ENCODE measurements at places on chromosomes 3 and 15.

DNA sequence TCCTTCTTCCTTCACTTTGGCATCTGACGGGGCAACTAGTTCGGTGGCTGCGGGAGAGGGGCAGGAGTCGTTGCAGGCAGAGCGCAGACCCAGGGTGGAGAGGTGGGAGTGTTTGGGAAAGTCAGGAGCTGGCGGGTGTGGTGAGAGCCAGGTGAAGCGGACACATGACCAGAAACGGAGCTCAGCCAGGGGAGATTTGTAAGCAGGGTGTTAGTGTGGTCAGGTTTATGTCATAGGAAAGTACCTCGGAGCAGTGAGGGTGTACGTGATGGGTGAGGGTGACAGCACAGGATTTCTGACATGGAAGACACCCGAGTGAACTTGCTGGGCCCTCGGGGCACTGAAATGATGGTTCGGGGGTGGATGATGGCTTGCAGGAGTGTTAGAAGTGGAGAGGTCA is 247.4 kb upstream of the TPM1 start:
- DNase-seq = no peak

GRCh38 chr15:36807134-36807764 is 227.8 kb downstream of the CDIN1 start:
- DNase-seq = no peak

DNA sequence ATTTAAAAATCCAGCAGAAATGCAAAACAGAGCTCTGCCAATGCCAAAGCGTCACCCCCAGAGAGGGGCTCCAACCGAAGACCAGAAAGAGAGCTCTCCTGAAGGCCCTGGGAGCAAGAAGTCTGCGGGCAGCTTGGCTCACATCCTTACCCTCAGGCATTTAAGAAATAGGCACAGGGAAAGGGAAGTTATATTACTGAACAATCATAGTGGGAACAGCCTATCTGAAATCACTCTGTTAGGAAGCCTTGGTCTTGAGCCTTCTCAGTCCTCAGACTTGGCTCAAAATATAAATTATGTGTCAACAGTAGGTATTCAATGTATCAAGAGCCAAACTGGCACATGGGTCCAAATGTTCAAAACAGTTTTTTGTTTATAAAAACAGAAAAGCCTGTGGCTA is 10.3 kb upstream of the PPARG start:
- DNase-seq = no peak

- DNase-seq = no peak
Measured at GRCh38 chr3:124858275-124858674, 28.9 kb downstream of the ITGB5 start.

DNA sequence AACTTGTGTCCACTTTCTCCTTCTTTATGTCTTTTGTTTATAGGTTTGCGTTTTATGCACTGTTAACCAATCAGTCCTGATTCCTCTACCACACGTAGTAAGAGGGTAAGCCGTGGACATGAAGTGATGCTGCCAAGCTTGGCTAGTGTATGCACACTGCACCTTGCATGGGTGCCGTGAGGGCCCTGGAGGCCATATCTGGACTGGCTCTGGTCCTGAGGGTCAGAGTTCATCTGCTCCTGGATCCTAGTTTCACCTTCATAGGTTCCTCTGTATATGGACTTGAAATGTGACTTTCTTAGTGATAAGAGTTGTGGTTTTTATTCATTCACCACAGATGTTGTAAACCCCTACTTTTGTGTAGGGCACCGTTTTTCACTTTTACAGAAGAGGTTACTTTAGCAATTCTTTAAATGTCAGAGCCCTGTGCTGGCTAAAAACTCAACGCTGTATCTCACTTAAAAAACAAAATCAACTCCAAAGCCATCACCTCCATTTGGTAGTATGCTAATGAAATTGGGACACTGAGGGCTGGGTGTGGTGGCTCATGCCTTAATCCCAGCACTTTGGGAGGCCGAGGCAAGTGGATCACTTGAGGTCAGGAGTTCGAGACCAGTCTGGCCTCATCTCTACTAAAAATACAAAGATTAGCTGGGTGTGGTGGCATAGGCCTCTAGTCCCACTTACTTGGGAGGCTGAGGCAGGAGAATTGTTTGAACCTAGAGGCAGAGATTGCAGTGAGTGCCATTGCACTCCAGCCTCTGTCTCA is 22.9 kb downstream of the SIAH2 start:
- DNase-seq = no peak

DNA sequence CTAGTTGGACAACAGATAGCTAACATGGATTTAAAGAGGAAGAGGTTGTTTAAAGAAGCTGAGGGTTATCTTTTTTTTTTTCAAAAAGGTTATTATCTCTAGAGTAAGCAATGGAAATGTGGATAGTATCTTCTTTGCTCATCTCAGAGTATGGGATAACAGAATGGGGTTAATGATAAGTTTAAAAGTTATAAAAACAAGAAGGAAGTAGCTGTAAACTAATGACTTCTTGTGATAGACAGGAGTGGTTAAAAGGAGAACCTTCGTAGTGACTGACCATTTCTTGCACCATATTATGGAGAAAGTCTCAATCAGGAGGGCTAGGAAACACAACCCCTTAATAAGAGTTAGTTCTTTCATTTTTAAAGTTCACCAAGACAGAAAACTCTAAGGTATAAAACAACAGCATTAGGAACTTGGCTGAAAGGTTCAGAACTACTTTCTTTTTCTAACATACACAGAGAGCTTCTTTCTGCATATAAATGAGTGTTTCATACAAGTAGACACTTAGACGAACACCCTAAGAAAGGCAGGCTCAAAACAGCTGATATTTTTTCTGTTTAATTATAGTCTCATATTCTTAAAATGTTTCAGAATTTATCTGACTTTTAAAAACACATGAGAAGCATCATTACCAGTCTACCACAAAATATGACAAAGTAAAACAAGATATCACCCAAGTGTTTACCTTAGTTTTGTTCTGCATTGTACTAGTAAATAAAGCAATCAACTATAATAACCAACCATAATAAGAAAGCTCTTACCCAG is 140.0 kb downstream of the MEIS2 start:
- no peak for DNase-seq

DNA sequence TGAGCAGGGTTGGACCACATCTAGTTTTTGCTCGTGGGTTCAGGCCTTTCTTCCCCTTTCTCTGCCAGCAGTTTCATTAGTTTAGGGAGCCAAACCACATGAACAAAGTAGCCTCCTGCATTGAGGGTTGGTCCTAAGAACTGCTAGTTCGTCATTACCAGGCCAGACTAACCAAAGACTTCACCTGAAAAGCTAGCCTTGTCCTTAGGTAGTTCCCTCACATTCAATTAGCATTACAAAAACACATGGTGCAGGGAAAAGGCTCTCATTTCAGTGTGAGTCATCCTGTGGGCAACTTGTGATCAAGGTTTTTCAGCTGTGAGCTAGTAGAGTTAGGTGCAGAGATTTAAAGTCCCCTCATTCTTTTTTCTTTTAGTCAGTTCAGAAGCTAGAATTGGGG is 279.3 kb upstream of the CTNNB1 start:
- DNase-seq = no peak

DNA sequence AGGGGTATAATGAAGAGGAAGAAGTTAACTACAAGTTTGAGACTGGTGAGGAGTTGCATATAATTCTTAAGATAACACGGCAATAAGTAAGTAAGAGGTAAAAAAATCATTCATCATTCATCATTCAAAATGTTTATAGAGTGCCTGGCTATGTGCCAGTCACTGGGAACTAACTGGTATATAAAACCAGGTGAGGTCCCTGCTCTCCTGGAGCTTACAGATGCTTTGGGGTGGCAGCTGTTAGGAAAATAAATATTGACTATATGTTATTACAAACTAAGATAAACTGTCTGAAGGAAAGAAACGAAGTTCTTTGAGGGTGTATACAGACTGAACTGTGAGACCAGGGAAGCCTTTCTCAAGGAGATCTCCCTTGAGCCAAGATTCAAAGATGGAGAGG is 2.9 kb downstream of the CASR start:
- no peak for DNase-seq

DNA sequence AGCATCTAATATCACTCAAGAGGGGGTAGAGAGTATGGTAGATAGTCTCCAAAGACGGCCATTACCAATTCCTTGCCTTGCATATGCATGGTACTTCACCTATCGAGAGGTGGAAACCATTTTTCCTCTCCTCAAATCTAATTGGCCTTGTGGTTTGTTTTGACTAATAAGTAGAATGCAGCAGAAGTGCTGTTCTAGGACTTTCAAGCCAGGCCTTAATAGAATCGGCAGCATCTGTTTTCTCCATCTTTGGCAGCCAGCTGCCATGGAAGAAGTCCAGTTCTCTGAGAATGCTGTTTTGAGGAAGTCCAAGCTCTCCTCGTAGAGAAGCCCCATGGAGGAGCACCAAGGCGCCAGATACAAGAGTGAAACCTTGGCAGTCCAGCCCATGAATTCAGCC is 59.1 kb upstream of the RASGRP1 start:
- no peak for DNase-seq

- no peak for DNase-seq
Measured at GRCh38 chr3:14481646-14482036, 58.5 kb downstream of the GRIP2 start.

GRCh38 chr3:97835761-97836160 is 13.9 kb downstream of the CRYBG3 start:
- DNase-seq = no peak

DNA sequence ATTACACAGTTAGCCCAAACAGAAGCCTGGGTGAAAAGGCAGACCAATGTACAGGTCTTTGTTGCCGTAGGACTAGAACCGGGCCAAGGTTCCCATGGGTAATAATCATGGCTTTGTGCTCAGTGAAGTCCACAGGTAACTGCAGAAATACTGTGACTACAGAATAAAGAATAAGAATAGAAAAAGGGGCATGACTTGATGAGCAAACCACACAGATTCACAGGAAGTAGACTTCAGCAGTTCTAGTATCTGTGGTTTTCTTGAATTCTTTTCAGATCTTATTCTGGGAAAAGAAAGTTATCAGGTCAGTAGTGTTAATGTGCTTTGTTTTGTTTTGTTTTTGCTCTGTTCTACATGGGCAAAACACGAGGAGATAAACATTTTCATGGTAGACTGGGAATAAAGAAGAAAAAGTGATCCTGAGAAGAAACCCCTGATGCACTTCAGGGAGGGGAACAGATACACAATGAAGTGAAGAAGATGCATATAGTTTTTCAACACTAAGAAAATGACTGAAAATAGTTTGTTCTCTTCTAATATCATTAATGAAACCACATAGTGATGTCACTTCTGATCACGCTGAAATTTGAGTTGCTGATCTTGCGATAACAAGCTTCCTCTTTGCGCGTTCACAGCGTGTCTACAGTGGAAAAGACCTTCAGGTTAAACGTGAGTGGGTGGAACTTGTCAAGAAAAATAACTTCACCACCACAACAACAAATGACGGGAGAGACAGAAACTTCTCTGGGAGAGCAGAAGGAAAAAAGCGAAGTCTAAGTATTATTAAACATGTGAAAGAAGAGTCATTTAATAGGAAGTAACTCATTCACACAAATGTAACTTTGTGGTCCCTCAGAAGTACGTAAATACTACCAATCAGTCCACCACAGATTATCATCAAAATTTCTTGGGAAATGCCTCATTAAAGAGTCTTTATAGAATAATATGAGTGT is 315.8 kb upstream of the SATB1 start:
- no peak for DNase-seq

DNA sequence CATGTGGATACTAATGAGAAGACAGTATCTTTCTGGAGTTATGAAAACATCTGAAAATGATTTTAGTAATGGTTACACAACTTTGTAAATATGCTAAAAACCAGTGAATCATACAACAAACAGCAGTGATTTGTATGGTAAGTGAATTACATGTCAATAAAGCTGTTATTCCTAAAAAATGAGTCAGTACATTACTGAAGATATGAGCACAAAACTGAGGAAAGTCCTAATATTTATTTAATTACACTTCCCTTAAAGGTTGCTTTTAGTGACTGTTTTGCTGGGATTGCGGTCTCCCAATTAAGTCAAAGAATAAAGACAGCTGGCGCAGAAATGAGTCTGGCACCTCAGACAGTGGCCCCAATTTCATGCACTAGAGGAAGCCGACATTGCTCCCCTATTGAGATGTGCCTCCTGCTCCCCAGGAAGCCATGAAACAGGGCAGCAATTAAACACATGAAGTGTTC is 50.9 kb upstream of the FSIP1 start:
- DNase-seq = peak; percentile 68

GRCh38 chr3:164360738-164361406 is 717.4 kb downstream of the SI start:
- DNase-seq = no peak

GRCh38 chr3:169148448-169149348 is 514.8 kb downstream of the MECOM start:
- DNase-seq = no peak

DNA sequence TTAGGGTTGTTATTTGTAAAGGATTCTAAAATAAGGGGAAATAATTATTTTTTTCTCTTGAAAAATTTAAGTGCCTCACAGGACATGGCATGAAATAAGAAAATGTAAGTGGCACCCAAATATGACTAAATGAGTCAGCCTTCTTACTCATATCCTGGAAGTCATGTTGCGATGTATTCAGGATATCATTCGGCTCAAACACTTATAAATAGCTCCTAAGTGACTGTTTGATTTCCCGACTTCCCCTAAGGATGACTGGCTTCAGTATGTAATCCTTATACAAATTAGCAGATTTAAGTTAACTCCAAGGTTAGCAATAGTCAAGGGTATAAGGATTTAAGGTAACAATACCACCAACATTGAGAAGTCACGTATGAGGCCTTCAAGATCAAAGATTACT is 57.3 kb upstream of the OSTN start:
- peak; percentile 8 for DNase-seq

- no peak for DNase-seq
Measured at GRCh38 chr3:112005091-112005672, 6.5 kb downstream of the TAGLN3 start.

DNA sequence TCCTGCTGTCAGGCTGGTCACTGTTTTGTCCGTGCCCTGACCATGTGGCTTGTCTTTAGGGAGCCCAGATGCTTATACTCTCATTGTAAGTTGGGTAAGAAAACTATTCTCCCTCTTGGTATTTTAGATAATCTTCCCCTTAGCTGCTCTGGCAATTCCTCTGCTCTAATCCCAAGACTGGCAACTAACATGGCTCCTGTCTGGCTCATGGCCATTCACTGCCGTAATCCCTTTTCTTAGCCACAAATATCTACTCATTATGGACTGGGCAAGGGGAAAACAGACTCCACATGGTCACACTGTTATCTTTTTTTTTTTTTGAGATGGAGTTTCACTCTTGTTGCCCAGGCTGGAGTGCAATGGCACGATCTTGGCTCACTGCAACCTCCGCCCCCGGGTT is 38.8 kb downstream of the TYRO3 start:
- no peak for DNase-seq

DNA sequence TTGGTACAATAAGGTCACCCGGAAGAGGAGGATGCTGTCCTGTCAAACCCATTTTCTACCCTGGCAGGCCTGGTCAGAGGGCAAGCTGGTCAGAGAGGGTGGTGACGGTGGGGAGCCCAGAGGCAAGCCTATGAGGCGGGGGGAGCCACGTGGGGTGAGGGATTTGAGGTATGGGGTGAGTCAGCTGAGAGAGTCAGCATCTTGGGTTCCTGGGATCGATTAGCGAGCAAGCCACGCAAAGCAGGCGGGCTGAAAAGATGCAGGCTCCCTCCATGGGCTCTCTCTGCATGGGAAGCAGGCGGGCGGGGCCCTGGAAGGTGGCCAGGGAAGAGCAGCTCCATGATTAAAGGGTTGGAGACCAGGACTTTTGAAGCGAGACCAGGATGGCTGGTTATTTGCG is 48.1 kb downstream of the MAGEF1 start:
- DNase-seq = peak; percentile 54

- DNase-seq = no peak
Measured at GRCh38 chr3:63048367-63049326, 173.4 kb upstream of the CADPS start.
